ENCODE measurements at places on chromosomes 11 and 22. TPM values are rescaled to one million over a fixed set of nuclear protein-coding genes. Genes with fewer than 3 reads are reported as not detected.

The FAM180B gene
- 0.38 TPM for total RNA-seq

DNA sequence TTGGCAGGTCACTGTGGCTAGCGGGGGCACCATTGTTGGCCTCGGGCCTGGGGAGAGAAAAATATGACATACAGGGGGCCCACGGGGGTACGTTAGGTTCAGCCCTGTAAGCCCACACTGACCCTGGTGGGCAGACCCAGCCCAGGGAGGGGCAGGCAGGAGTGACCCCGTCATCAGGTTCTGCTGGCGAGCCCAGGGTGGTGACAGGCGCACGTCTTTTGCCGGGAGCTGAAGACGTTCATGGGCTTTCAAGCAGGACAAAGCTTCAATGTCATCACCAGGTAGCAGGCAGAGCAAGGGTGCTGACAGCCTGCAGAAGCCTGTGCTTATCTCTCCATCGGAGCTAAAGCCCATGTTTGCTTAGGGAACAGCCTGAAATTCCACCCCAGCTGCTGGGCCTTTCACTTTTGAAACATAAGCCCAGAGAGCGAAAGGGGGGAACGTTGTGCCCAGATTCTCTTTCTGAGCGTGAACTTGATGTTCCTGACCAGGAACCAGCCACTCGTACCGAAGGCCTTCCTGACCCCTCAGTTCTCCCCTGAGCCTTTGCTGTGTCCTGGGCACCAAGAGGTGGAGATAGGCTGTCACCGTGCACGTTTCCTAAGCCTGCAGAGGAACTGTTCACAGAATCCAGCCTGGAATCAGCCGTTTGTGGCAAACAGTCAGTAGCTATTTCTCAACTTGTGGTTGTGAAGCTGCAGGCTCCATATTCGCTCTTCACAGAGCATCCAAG, 74.0 kb upstream of the ATXN10 start:
- DNase-seq: no peak

- no peak for DNase-seq
These were observed 43.9 kb downstream of the DDX6 start for GRCh38 chr11:118746988-118747585.

DNA sequence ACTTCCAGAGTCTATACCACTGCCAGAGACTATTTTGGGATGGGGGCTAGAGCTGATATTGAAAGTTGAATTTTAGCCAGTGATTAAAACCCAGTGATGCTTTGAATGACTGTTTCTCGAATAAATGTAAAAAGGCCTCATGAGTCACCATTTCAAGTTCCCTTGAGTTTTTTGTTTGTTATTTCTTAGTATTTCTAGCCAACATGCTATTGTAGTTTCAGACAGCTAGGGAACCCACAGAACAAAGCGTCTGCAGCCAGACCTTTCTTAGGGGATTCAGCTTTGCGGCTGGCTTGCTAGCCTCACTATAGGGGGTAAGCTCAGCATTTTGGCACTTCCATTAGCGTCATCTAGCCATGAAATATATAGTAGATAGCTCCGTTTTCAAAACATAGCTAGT, 66.5 kb downstream of the DBX1 start:
- no peak for DNase-seq

The TBX10 gene
- total RNA-seq: not detected

DNA sequence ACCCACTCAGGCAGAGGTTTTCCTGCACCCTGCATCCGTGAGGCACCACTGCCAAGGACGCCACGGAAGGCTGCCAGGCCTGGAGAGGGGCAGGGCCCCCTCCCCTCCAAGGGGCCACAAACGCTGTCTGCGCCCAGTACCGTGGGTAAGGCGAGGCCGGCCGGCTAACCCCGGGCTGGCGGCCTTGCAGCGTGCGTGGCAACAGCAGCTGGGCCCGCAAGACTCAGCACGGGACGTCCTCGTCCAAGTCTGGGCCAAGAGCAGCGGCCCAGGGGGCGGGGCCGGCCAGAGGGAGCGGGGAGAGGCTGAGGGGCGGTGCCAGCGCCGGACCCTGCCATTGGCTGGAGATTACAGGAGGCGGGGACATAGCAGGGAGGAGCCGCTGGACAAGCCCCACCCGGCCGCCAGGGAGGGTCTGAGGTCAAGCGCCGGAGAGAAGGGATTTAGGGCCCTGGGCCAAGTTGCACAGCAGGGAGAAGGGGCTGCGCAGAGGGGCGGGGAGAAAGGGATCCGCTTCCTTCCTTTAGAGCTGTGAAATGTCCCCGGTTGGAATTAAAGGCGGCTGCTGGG, 16.0 kb downstream of the SLC43A1 start:
- DNase-seq: peak; percentile 20

The OSBP2 gene
- total RNA-seq: 1.3 TPM

- DNase-seq: no peak
These were observed 549 bp upstream of the TCN1 start for GRCh38 chr11:59866836-59867235.

DNA sequence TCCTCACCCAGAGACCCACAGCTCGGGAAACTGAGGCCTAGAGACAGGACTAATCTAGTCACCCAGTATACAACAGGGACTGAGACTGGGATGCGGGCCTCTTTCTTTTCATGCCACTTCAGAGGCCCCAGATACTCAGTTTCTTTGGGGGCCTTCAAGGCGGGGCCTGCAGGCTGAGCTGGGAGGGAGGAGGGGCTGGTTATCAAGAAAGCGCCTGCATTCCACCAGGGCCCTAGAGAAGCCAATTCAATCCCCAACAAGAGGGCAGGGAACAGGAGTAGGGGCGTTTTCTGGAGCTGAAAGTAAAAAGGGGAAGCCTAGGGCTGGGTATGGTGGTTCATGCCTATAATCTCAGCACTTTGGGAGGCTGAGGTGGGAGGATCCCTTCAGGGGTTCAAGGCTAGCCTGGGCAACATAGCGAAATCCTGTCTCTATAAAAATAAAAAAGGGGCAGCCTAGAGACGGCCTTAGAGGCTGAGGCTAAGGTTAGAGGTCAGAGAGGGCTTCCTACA, 1.6 kb downstream of the ATG2A start:
- DNase-seq: no peak

The MMP27 gene
- total RNA-seq: not detected

The SCO2 gene
- 4.2 TPM for total RNA-seq

DNA sequence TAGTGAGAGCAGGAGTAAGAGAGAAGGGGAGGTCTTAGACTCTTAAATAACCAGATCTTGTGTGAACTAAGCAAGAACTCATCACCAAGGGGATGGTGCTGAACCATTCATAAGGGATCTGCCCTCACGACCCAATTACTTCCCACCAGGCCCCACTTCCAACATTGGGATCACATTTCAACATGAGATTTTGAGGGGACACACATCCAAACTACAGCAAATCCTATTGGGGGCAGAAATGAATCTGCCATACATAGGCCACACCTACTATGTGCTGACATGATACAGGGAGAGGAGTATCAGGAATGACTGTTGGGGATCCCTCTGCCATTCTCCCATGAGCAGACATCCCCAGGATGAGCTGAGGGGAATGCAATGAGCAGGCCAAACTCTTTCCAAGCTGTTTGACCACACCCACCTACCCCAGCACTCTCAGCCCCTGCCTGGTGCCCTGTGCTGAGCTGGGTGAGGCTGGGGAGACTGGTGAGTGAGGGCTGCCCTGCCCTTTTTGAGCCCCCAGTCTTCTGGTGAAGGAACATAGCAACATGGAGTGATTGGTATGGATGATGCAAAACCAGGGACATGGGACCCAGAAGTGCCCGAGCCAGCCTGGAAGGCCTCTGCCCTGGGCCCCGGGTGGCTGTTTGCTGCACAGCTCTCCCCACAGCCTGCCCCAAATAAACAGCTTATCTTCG, 1.2 kb upstream of the GTSE1 start:
- no peak for DNase-seq

All from CD8-positive, alpha-beta T cell (primary cell).